ENCODE measurements at places on chromosomes 7 and 10.

GRCh38 chr7:31892099-31892829 is 177.9 kb downstream of the PDE1C start:
- no peak for DNase-seq

- DNase-seq = no peak
These were observed 252.6 kb downstream of the DOCK4 start for GRCh38 chr7:111953611-111954010.

DNA sequence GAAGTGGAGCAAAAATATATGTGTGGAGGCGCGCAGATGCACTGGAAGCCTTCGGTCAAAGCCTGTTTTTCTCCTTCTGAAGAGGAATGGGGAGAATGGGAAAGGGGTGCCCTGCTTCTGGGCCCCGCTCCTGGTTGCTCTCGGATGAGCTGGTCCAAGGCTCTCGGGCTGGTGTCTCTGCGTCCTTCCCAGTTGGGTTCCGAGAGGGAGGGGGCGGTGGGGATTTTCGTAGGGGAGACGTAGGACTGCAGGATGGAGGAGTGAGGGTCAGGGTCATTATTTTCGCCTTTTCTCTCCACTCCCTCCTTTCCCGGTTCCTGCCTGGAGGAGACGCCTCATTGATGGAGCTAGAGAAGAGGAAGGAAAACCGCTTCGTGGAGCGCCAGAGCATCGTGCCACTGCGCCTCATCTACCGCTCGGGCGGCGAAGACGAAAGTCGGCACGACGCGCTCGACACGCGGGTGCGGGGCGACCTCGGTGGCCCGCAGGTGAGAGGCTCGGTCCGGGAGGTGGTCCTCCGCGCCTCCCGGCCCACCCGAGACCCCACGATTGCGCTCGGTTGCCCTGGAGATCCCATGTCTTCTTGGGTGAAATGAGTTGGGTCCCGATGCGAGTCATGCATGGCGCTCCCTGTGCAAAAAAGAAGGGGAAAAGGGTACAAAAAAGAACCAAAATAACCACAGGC is 790 bp downstream of the ADAM22 start:
- DNase-seq = peak; percentile 10

GRCh38 chr10:19580691-19581090 is 235.5 kb upstream of the PLXDC2 start:
- no peak for DNase-seq

GRCh38 chr10:72459301-72459700 is 104.6 kb upstream of the DNAJB12 start:
- DNase-seq = no peak

- no peak for DNase-seq
These were observed 48.5 kb upstream of the TMEM106B start for GRCh38 chr7:12162415-12163113.

DNA sequence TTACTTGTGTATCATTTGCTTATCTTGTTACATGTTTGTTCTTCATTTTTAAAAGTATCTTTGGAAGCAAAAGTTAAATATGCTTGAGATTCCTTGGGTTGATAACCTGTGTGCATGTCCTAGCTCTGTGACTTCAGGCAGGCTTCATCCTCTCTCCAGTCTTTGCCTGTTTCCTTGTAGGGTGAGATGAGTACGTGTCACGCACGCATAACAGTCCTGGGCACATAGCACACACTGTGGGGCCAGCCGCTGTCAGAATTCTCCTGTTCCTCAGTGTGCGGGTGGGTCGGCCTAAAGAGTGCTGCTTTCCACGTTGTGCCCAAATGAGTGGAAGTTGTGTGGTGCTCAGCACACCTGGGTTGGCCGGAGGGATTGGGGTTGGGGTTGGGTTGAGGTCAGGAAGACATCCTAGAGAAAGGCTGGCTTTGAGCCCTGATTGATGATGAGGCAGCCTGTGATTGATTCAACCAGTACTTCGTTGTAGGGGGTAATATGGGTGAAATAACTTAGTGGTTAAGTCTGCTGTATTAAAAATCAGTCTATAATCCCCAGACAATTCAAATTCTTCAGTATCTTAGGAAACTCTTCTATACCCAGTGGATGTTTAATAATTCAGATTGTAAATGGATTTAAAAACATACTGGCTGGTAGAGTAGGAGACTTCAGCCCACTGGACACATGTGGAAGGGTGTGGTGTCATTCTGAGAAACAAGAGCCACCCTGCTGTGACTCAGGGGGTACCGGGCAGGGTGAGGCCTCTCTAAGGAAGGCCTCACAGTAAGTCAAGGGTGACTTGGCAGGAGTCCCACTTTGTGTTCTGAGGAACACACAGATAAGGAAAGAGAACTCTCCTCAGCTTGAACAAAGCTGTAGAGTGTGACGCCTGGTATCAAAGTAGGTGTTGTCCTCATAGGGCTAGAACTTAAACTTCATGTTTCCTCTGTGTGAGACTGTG is 54.8 kb downstream of the DAGLB start:
- no peak for DNase-seq

DNA sequence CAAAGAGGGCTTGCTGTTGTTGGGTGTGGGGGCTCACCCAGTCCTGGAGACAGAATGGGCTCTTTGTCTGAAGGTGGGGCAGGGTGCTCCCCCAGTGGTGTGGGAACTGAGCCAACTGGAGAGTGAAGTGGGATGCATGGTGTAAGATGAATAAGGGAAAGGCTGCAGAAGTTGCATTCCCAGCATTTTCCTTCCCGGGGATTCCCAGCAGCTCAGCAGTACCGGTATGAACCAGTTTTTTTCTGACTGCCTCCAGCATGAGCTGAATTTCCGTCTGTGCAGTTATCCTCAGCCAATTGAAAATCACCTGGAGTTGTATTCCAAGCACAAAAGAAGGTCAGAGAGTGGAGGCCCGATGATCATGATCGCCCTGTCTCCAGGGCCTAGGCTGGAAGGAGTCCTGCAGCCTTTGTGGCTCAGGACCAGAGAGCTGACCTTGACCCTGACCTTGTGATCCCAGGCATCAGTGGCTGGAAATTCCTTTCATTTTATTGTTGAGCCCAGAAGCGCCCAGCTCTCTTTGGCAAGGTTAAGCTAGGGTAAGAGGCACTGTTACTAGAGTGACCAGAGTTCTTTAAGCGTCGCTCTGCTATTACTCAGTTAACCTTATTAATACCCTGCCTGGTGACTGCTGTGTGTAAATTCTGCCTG is 33.4 kb downstream of the OGDH start:
- DNase-seq = peak; percentile 40

- DNase-seq = no peak
These were observed 1111.2 kb downstream of the NRG3 start for GRCh38 chr10:82986216-82986615.

DNA sequence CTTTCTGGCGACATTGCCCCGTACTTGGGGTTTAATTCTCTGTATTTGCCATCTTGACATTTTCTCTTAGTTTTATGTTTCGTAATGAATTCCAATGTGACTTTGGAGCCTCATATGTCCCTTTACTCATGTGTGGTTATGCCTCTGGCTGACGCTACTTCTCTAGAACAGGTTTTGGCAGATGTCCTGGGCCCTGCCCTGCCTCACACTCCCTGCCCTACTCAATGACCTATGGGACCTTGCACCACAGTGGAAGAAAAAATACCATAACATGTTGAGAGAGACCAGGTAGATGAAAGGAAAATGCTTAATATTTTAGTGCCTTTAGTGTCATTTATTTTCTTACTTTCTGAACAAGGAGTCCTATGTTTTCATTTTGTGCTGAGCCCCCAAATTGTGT is 400.5 kb downstream of the TFEC start:
- DNase-seq = no peak

DNA sequence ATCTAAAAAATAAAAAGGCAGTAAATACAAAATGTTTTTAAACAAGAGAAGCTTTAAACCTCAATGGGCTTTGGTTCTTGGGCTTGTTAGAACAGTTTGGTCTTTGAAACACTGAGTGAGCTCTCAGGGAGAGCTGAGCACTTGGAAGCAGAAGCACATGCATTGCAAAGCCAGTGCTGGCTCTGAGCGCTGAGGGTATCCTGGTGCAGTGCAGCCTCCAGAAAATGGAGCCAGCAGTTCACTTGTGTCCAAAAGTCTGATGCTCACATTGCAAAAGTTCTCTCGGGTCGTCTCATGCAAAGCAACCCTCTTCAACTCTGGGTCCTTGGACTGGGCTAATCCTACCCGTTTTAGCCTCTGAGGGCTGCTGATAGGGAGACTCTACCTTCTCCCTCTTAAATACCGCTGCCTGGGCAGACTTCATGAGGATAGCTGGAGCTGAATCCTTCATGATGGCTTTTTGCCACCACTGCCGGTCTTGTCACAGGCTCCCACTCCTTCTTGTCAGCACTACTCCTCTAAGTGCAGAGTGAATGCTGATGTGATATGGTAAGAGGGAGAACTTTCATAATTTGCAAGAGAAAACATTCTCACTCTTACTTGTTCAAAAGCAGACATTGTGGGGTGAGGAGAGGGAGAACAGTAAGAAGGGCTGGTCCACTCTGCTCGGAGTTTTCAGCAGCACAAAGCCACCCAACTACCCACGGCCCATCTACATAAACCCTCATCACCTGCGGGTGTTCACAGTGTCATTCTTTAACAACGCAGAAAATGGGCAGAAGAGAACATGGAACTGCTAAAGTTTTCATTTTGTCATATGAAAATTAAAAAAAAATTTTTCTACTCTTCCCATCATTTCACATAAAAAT is 42.2 kb upstream of the BMPER start:
- no peak for DNase-seq

GRCh38 chr7:151540146-151540545 is 20.5 kb upstream of the RHEB start:
- no peak for DNase-seq

DNA sequence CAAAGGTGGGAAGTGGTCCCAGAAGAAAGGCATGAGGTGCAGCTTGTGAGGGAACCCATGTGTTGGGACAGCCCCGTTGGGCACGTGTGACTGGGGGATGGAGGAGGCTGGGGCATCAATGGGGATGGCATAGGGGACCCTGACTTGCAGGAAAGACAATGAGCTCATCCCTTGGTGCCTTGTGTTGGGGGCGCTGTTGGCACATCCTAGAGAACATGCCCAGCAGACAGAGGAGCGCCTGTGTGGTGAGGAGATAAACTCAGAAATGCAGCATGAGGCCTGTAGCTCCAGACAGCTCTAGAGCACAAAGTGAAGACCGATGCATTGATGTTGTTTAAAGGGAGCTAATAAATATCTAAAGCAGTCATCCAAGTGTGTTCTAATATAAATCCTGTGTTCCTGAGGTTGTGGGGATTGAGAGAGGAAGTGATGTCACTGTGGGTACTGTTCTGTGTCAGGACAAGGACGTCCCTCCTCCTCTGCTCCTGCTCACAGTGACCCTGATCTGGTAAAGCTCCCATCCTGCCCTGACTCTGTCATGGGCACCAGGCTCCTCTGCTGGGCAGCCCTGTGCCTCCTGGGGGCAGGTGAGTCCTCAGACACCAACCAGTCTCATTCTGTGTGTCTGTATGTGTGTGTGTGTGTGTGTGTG is 126.1 kb upstream of the PRSS58 start:
- no peak for DNase-seq

DNA sequence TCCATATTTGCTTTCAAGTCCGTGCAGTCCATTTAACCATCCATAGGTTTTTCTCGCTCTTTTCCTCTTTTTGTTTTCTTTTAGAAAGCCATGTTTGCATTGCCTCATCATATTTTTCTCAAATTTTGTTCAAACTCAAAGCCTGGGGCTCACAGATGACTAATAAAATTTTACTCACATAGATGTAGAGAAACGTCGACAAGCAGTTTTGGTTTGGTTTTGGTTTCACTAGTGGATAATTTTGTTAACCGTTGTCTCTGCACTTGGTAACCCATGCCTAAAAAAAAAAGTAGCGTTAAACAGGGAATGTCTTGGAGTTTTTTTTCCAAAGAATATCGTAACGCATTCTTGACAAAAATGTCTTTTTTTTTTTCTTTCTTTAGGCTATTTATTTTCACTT is 344.2 kb upstream of the GALNT17 start:
- no peak for DNase-seq

DNA sequence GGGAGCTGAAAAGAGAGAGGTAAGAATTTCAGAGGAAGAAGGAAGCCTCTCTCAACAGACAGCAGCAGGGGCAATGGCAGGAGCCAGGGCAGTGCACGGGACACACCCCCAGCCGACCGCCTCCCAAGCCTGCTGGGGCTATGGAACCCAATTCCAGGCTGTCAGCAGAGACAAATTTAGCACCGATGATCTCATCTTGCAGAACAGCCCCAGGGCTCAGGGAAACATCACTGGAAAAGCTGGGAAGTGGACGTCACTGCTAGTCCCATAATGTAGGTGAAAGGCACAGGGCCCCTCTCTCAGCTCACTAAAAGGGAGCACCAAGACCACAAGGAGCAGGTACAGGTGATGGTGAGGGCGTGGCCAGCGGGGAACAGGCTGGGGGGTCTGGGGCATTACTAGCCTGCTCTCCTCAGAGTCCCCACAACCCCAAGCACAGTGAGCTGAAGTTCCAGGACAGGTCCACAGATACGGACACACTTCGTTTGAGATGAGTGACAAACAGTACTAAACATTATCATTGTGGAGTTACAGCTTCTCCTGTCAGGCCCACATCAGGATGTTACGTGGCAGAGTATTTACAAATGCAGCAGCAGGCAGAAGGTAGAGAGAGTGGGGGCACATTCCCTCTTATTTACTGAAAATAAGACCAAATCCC is 103.7 kb downstream of the PLXNA4 start:
- DNase-seq = no peak

DNA sequence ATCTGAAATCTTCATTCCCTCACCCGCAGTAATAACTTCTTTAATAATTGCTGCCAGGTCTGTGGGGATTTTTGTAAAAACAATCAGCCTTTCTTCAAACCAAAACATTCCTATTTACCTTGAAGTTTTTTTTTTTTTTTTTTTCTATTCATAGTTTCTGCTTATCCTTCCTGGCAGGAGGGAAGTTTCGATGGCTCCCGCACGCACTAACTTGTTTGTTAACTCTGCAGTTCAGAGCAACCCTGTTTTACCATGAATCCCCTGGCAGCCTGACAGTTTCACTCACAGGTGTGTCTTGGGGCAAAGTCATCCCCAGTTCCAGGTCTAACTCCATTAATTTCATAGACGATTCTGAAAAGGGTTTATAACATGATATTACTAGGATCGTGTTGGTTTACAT is 149.3 kb downstream of the KLF6 start:
- DNase-seq = no peak

GRCh38 chr10:117544004-117544701 is 1.6 kb downstream of the EMX2 start:
- no peak for DNase-seq

- DNase-seq = no peak
These were observed 94.1 kb downstream of the SH3PXD2A start for GRCh38 chr10:103761075-103761920.
